ENCODE measurements at places on chromosomes 4 and X. TPM values are rescaled to one million over a fixed set of nuclear protein-coding genes. Genes with fewer than 3 reads are reported as not detected.

The GSPT2 gene
- total RNA-seq: 5.4 TPM

The HDX gene
- total RNA-seq: 2.3 TPM

The MTTP gene
- 0.22 TPM for total RNA-seq

The HS6ST2 gene
- total RNA-seq: 0.38 TPM

The DCHS2 gene
- 9.6 TPM for total RNA-seq

The TEX13A gene
- not detected for total RNA-seq

The GPC3 gene
- total RNA-seq: 2.1 TPM

The ZNF732 gene
- not detected for total RNA-seq

The XPNPEP2 gene
- total RNA-seq: 4.9 TPM

The TMPRSS11F gene
- total RNA-seq: not detected

The CFI gene
- total RNA-seq: 11.8 TPM

The NELFA gene
- 31.5 TPM for total RNA-seq

The FRG2 gene
- total RNA-seq: not detected

The DCLK2 gene
- 3.0 TPM for total RNA-seq

The SHROOM2 gene
- total RNA-seq: 11.5 TPM

The CRMP1 gene
- total RNA-seq: 1.0 TPM

The INTU gene
- total RNA-seq: 8.2 TPM

The FAM47A gene
- not detected for total RNA-seq

The PLAC1 gene
- not detected for total RNA-seq

The EPGN gene
- total RNA-seq: not detected

The P2RY4 gene
- 1.3 TPM for total RNA-seq

The SPANXA1 gene
- not detected for total RNA-seq

The LONRF3 gene
- 8.1 TPM for total RNA-seq

The PPBP gene
- total RNA-seq: not detected

The MAOB gene
- 6.6 TPM for total RNA-seq

The KLHL4 gene
- total RNA-seq: 0.35 TPM

The BEX4 gene
- total RNA-seq: 8.9 TPM

The SLIT2 gene
- 4.2 TPM for total RNA-seq

The FMR1NB gene
- not detected for total RNA-seq

The SLC9B1 gene
- total RNA-seq: 1.4 TPM

The CSAG3 gene
- not detected for total RNA-seq

The MAGED2 gene
- 70.1 TPM for total RNA-seq

Data from mucosa of descending colon (tissue), 3 donors.